HT-29 (cell line): ENCODE measurements at places on chromosomes 12 and 14.

- DNase-seq: peak; percentile 75
Measured at GRCh38 chr12:65926119-65926908, 102.0 kb downstream of the HMGA2 start.

- DNase-seq: peak; percentile 79
Measured at GRCh38 chr14:73741386-73741875, 27.2 kb upstream of the PNMA1 start.

DNA sequence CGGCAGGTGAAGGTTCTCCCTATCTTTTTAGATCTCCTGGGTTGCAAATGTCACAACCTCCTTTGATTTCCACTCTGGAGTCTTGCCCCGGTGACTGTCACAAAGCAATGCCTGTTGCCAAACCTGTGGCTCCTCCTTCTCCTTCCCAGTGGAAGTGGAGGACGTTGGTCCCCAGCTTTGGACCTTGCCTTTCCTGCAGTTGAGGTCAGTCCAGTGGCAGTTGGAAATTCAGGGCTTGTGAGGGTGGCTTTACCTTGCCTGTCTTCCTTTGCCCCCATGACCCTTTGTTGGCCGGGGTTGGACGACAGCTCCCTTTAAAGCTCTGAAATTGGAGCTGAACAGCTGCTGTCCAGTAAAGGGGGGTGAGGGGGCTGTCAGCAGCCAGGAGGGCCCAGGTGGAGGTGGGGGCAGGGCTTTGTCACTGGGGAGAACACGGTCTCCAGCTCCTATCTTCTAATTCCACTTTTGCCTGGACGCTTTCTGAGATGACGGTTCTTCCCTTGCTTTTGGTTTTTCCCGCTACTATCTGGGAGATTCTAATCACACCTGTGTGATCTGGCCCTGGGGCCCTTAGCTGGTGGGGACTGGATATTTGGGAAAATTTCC, 4.1 kb downstream of the TEAD4 start:
- no peak for DNase-seq

DNA sequence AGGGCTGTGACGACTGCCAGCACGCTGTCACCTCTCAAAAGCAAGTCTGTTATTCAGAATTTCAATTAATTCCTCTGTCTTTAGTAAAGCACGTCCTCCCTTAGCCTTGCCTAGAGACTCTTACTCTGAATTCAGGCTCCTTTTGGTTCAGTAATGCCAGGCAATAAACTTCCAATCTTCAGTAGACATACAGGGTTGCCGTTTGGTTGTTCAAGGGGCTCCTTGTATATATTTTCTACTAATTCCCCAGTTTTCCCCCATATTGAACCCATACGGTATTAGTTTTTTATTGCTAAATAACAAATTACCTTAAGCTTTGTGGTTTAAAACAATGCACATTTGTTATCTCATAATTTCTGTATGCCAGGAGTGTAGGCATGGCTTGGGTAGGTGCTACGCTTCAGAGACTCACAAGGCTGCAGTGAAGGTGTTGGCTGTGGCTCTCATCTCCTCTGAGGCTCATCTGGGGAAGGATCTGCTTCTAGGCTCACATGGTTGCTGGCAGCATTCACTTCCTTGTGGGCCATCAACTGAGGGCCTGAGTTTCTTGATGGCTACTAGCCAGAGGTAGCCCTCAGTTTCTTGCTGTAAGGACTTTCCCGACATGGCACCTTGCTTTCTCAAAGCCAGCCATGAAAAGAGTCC, 7.3 kb upstream of the CLECL1 start:
- DNase-seq: no peak

GRCh38 chr14:102442241-102443211, 67.0 kb downstream of the ANKRD9 start:
- DNase-seq: peak; percentile 62

DNA sequence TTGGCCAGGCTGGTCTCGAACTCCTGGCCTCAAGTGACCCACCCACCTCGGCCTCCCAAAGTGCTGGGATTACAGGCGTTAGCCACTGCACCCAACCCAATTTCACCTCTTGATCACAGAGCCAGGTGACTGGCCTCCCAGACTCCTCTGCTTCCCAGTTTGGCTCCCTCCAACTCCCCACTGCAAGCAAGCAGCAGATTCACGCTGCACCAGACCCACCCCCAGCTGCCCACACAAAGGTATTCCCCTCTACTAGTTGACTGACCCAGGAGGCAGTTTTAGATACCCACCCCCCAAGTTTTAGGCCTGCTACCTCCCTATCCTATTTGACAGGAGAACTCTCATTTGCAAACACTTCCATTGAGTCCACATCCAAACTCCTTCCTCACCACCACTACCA, 5.2 kb downstream of the RARG start:
- no peak for DNase-seq

GRCh38 chr14:89219051-89219450, 198.0 kb downstream of the FOXN3 start:
- no peak for DNase-seq

DNA sequence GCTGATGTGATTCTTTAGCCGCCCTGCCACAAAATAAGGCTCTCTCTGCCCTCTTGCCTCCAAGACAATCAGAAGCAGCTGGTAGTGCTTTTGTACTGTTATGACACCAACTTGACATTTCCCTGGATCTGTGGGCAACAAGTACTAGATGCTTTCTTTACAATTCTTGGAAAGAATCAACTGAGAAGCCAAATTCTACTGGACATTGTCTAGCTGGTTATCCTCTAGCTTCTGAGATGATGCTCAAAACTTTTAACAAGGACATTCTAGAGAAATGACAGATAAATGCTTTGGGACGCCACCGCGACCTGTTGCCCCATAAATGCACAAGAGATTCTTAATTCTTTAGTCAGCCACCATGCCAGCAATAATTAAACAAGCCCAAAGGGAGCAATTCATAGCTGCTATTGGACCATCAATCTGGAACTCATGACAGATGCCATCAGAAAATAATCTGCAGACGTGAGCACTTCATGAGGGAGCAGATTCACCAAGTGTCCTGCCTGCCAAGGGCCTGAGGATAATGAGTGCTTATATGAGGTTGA, 22.8 kb downstream of the FMNL3 start:
- no peak for DNase-seq

GRCh38 chr12:127233016-127233415, 1034.0 kb upstream of the TMEM132C start:
- no peak for DNase-seq

DNA sequence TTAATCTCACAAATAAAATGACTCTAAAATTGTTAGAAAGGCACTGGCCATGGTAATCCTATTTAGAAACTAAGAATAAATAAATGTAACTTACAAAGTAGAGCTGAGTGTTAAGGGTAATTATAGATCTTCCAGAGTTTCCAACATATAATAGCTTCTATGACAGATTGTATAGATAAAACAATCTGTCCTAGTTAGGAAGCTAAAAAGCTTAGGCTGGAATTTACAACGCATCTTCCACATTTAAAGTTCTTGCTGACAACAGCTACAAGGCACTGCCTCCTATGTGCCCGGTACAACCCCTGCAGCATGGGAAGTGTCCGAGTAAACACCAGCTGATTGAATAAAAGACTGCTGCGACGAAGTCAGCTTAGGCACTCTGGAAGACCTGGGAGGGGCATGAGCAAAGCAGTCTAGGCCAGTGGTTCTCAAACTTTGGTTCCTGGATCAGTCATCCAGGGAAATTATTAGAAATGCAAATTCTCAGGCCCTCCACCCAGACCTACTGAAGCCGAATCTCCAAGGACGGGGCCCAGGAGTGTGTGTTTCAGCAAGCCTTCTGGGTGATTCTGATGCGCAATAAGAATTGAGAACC, 635.6 kb upstream of the TBX3 start:
- DNase-seq: no peak

GRCh38 chr12:3836641-3837040, 36.6 kb downstream of the PARP11 start:
- no peak for DNase-seq
